Testis (tissue), 5 donors: ENCODE measurements at places on chromosomes 12 and 14. TPM values are rescaled to one million over a fixed set of nuclear protein-coding genes. Genes with fewer than 3 reads are reported as not detected.
A peak's percentile ranks its signal among the peaks of the same experiment; 100 is the strongest.

The MYH6 gene
- total RNA-seq = 0.39 TPM

The B4GALNT1 gene
- total RNA-seq = 3.2 TPM

The SOAT2 gene
- not detected for total RNA-seq

The RPL41 gene
- total RNA-seq = 1,066 TPM

The INSM2 gene
- 2.4 TPM for total RNA-seq

The ASPG gene
- total RNA-seq = 3.7 TPM

DNA sequence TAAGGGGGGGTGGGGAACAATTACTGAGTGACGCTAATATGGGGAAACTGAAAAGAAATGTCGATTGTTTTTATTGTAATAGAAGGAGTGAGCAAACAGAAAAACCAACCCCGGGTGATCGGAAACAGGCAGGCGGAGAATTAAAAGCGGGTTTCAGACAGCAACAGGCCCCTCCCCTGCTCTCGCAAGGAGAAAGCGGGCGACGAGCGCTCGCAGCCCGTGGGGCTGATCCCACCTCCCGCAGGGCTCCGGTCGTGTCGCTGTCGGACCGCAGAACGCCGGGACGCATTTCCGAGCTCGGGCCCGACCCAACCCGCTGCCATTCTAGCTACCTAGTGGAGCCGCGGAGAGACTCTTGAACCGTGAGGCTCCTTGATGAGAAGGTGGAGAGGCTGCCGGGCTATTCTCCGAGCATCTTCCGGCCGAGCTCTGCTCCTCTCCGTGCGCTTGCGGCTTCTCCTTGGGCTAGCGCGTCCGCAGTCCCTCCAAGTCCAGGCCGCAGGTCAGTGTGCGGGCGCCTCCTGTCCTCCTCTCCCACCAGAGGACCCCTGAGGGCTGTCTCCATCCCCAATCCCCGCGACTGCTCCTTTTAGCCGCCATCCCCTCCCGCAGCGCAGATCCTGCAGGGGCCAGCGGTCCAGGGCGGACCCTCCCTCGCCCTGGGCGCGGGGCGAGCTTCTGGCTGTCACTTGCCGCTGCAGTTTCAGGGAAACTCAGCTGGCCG, 4.1 kb upstream of the PAX9 start:
- peak; percentile 24 for DNase-seq

- peak; percentile 93 for DNase-seq
Measured at GRCh38 chr12:108563136-108563803, 874 bp downstream of the ISCU start.

DNA sequence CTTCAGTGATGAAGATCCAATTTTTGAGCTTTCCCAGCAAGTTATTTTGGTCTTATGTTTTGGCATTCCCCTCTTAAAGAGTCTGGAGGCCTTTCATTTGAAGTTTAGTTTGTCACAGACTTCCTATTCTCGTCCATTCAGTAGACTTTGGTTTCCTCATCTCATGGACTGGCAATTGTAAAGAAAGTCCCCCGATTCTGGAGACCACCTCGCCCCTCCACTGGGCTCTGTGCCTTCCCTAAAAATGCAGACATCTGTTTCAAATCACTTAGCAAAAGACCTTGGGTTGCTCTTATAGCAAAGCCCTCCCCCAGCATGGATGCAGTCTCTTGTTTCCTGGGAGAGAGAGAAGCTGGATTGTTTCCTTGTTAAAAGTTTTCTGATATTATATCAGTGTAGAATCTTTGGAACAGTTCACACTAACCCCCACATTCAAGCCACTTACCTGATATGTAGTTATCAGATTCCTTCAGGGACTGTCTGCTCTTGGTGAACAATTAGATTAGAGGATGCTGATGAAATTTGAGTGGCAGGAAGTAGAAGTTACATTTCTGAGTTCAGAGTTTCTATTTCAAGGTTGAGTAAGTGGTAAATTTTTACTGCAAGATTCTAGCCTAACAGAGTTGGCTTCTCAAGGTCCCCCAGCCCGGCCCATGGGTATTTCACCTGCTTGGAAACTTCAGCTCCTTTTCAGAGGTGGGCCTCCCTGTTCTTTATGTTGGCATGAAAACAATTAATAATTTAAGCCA, 56.3 kb downstream of the PLXNC1 start:
- DNase-seq = no peak

DNA sequence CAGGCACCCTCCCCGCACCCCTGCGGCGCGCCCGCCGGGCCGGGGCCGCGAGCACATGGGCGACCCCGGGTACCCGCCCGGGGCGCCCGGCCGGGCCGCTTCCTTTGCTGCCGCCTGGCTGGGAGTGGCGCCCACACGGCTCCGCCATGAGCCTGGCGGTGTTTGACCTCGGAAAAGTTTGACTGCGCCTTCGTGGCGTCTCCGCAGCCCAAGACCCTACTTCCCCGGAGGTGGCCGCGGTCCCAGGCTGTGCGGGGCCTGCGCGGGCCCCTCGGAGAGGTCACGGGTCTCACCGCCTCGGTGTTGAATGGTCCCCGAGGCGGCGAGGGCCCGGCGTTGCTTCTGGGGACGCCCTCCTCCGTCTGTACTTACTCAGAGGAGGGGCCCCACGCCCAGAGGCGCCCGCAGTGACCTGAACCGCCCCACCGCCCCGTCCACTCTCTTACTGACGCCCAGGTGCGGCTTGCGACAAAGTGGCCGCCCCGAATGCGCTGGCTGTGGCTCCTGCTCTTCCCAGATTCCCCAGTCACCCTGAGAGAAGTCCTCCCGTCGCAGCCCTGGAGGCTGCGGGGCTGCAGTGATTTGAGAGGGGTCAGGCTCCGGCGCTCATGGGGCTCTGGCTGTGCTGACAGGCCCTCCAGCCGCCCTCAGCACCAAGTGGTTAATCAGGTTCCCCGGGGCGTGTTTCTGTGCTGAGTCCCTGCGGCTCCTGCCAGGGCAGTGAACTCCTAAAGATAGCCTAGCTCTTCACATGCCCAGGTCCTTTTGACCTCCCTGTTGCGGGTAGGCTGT, 5.8 kb downstream of the KMT5A start:
- peak; percentile 57 for DNase-seq

GRCh38 chr14:101086926-101087325, 183.4 kb upstream of the RTL1 start:
- no peak for DNase-seq

GRCh38 chr12:130650131-130650530, 66.0 kb downstream of the RIMBP2 start:
- DNase-seq = no peak

- no peak for DNase-seq
Measured at GRCh38 chr12:105569886-105570285, 239.4 kb downstream of the C12orf75 start.

GRCh38 chr12:29229158-29229505, 80.1 kb downstream of the FAR2 start:
- DNase-seq = no peak

DNA sequence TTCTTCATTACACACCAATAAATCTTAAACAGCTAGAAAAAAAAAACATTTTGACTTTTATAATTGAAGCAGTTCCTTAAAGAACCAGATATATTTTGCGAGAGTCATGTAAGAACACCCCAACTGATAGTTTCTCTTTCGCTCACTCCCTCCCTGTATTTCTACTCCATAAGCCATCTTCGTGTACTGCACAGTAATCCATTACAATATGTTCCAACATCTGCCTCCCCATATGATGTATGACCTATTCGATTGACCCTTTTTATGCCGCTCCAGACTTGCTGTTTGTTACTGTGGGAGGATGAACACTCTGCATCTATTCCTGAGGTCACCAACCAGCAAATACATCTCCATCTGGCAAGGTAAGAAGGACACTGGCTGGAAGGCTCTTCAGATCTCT, 331.7 kb downstream of the SOX5 start:
- DNase-seq = no peak

- DNase-seq = no peak
Measured at GRCh38 chr12:12628013-12628412, 16.3 kb downstream of the CREBL2 start.

GRCh38 chr14:99664058-99664936, 19.4 kb downstream of the HHIPL1 start:
- no peak for DNase-seq

- no peak for DNase-seq
Measured at GRCh38 chr12:123934829-123935228, 37.8 kb downstream of the CCDC92 start.

GRCh38 chr12:11545484-11546330, 103.8 kb upstream of the ETV6 start:
- no peak for DNase-seq

DNA sequence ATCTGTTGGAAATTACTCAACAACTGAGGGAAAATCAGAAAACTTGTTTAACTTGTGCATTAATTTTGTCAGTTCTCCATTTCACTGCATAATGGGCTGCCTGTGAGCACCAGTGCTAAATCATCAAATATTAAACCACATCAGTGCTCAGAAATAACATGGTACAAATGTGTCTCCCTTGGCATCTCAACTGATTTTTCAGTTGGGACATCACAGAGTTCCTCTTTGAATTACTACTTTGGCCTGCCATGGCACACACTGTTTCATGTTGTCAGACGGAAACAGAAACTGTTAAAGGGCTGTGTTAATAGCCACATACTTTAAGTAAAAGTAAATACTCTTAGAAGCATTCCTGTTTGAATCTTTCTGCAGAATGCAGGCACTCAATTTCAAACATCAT, 42.1 kb upstream of the STRN3 start:
- no peak for DNase-seq
